Head of caudate nucleus (tissue), 42 donors: ENCODE measurements at places on chromosomes 3 and 15.
A peak's percentile ranks its signal among the peaks of the same experiment; 100 is the strongest.

- DNase-seq: no peak
These were observed 35.5 kb downstream of the FAH start for GRCh38 chr15:80188251-80188650.

DNA sequence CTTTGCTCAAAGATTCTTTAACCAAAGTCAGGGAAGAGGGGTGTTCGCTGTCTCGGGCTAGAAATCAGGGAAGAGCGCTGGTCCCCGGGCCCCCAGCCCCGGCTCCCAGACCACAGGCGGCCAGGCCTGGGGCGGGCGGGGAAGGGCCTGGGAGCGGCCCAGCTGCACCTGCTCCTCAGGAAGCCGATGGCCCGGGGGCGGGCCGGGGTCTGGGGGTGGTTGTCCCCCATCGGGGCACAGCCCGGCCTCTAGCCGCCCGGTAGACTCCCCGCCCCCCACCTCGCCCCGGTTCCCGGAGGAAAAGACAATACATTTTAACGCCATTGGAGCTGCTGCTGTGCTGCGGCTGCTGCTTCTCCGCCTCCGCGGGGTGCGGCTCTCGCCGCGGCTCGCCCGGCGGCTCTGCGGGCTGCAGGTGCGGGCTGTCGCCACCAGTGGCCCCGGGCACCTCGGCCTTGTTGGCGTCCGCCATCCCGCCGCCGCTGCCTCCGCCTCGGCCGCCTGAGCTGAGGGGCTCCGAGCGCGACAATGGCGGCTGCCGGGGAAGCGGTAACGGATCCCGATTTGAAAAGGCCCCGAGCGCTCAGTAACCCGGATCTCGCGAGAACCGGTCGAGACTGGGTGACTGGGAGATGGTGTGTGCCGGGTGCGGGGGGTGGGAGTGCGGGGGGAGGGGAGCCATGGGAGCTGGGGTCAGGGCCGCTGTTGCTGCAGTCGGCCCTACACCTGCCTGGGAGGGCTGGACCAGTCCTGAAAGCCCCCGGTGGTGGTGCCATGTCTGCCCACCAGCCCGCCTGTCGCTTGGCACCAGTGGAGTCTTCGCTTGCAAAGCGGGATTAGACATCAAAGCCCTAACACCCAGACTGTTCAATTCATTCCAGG lies at the start of gene MYEF2:
Gene MYEF2, minus strand, starts transcription at position 530 of the 882 bp plus-strand sequence. Its CDS starts 58 bp downstream, at position 472.
- peak; percentile 79 for DNase-seq

- no peak for DNase-seq
These were observed 8.4 kb downstream of the TMEM40 start for GRCh38 chr3:12750658-12751071.

- DNase-seq: peak; percentile 39
These were observed 110.0 kb downstream of the EPHB1 start for GRCh38 chr3:134904776-134905646.
